ENCODE measurements at places on chromosomes 1 and 21. TPM values are rescaled to one million over a fixed set of nuclear protein-coding genes. Genes with fewer than 3 reads are reported as not detected.

Gene ZNF692
- total RNA-seq, result 17.1 TPM

Gene SLC30A7
- total RNA-seq, result 4.8 TPM

Gene DISC1
- 2.3 TPM for total RNA-seq

Gene ZNHIT6
- 12.8 TPM for total RNA-seq

Gene L1TD1
- 0.14 TPM for total RNA-seq

Gene CD1B
- not detected for total RNA-seq

Gene EPHA2
- 7.6 TPM for total RNA-seq

Gene CPLANE2
- 5.7 TPM for total RNA-seq

Gene LCK
- total RNA-seq, result 1.7 TPM

Gene C1orf56
- 7.7 TPM for total RNA-seq

Gene CD1D
- total RNA-seq, result 1.2 TPM

Gene JAM2
- total RNA-seq, result 55.7 TPM

Gene PLCH2
- 0.05 TPM for total RNA-seq

Gene ARV1
- total RNA-seq, result 22.0 TPM

Gene GPR52
- total RNA-seq, result 2.0 TPM

Gene AGO1
- 20.5 TPM for total RNA-seq

Gene RPTN
- not detected for total RNA-seq

Gene GREM2
- not detected for total RNA-seq

Gene RAB7B
- total RNA-seq, result 1.9 TPM

Gene LCE1B
- not detected for total RNA-seq

All from heart left ventricle (tissue), 16 donors.